ENCODE measurements at places on chromosomes 1 and 21.
A peak's percentile ranks its signal among the peaks of the same experiment; 100 is the strongest.

DNA sequence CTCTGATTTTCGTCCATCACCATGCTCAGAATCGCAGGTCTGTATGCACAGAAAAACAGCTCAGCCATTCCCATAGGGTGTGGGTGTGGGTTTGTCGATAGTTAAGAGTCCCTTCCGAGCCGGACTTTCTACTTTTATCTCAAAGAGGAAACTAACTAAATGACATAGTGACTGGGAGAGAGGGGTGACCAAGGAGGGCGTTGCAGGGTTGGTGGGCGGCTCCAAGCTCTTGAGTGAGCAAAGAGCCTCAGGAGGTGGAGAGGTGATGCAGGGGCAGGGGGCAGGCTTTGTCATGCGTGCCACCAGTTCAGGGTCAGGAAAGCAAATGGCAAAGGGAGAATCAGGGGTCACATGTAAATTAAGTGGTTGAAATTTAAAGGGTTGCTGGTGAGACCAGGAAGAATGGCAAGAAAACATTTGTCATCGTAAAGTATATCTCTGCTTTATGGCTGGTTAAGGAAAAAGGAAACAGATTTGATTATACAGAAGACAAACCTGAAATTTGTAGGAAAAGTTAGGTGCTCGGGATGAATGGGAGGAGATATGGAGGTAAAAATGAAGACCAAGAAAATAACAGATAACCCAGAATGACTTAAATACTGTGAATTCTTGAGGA is 249.0 kb downstream of the SETD4 start:
- DNase-seq, result no peak

- no peak for DNase-seq
Observed at GRCh38 chr1:11031624-11032262, 15.3 kb downstream of the MASP2 start.

- no peak for DNase-seq
Observed at GRCh38 chr1:3475839-3476573, 21.5 kb downstream of the ARHGEF16 start.

DNA sequence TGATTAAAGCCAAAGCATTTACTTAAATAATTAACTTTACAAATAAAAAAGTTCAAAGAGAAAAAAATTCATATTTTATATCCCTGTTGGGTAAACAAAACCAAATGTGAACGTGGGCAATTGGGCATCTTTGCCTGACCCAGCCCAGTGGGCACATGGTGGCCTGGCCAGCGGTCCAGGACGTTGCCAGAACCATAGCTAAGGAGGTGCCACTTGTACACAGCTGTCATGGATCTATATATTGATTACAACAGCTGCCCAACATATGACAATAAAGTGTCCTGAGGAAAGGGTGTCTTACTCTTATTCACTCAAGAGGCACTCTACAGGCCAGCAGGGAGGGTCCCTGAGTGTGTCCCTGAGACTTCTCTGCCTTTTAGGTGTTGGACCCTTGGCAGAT is 78.5 kb downstream of the BCAR3 start:
- DNase-seq, result no peak

- no peak for DNase-seq
Observed at GRCh38 chr1:75518686-75519085, 92.2 kb downstream of the SLC44A5 start.

- no peak for DNase-seq
Observed at GRCh38 chr21:45636951-45637646, 6.4 kb upstream of the PCBP3 start.

GRCh38 chr1:154910851-154911250 is 25.7 kb downstream of the PMVK start:
- no peak for DNase-seq

GRCh38 chr1:225953315-225953714 is 12.3 kb upstream of the LEFTY2 start:
- DNase-seq, result no peak

DNA sequence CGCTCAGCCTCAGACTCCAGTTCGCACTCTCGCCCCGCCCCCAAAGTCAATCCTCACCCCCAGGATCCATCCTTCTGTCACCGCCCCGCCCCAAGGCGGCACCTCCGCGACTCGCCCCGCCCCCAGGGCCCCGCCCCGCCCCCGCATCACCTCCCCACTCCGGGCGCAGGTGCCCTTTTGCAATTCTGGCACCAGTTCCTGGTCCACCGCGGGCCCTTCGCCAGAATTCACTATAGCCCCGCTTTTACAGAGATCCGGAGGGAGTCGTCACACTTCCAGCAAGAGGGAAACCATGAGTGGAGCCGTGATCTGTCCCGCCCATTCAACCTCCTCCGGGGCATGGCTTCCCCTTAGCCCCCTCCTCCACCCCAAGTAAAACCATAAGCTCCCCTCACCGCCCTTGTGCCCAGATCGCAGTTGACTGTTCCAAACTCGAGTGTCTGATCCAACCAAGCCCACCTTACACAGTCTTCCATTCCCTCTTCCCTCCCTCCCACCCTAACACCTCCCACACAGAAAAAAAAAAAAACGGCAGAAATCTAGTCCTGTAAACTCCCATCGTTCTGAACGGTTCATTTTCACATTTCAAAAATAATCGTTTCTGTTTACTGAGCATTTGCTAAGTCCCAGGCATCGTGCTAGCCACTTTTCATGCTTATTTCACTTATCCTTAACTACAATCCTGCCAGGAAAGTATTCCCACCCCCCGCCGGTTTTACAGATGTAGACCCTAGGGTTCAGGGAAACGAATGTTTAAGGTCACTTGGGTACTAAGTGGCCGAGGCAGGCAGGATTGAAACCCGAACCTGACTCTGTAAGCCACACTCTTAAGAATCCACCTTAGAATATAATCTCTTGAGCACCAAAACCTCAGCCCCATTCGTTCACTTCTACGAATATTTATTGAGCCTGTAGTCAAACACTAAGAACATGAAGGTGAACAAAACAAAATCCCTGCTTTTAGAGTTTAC is 1.3 kb upstream of the DNAJC16 start:
- DNase-seq, result peak; percentile 2

DNA sequence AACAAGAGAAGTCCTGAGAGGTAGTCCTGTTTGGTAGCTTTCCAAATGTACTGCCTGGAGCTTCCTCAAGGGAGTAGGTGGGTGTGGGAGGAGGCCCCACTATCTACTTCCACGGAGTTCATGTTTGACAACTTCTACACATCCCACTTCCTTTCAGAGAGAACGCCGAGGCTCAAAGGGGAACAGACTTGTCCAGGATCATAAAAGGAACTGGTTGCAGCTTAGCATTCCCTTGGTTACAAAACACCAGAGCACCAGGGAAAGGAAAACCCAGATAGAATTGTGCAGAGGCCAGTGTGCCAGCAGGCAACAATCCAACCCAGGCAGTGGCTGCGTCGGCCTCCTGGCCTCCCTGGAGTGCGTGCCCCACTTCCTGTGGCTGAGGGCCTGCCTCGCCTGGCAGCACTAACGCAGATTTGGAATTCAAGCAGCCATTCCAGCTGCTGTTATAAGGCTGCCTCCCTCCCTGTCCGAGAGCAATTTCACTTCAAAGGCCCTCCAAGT is 4.2 kb upstream of the RAP1GAP start:
- no peak for DNase-seq

GRCh38 chr1:119935373-119935772 is 39.1 kb upstream of the ADAM30 start:
- DNase-seq, result no peak

DNA sequence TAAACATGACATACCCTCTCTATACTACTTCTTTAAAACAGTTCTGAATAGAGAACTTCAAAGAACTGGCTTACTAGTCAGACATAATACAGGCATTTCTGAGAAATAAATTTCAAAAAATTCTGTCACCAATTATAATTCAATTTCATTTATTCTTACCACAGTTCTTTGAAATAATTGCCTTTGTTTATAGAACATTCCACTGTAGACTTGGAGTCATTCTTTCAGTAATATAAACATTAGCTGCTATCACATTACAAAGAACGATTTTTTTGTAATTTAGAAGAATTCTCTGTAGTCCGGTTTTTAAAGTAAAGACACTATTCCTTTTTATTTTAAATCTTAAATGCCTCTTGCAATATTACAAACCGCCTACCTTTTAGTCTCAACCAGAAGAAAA is 146.4 kb upstream of the COL11A1 start:
- no peak for DNase-seq

DNA sequence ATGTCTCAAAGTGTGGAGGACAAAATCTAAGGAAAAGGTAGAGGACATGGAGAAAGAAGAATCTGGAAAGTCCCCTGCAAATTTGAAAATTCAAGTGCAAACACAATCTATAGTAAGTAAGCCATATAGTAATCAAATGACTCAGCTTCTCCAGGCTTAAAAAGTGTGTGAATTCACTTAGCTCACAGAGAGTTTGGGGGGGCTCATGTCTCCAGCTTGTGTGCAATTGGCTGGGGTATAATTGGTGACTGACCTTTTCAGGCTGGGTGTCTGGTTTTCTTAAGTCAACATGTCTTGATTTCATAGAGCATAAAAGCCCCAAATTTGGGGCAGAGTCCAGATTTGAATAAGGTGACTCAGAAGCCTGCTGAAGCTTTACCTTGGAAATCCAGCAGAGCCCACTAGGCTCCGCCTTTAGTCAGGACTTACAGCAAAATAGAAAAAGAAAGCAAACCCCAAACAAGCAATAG is 8.6 kb downstream of the CLDN14 start:
- DNase-seq, result no peak

DNA sequence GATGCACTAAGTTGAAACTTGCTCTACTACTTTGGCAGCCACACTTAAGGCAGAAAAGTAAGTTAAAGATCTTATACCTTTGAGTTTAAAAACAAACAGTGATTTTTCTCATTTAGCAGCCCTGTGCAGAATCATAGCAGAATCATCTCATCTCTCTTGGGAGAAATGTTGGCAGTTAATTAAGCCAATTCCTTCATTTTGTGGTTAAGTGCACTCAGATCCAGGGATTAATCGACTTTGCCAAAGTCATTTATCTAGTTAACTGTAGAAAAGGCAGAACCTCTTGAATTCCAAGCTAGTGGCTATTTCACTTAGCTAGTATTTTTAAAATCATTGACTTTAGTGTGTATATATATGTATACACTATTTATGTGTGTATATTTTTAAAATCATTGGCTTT is 125.0 kb downstream of the GPR52 start:
- DNase-seq, result no peak

GRCh38 chr1:98975810-98976209 is 28.9 kb downstream of the PLPPR5 start:
- no peak for DNase-seq

GRCh38 chr1:165152727-165153126 is 203.8 kb downstream of the LMX1A start:
- no peak for DNase-seq

- peak; percentile 75 for DNase-seq
Observed at GRCh38 chr1:243849421-243850201, 432 bp downstream of the AKT3 start.

- no peak for DNase-seq
Observed at GRCh38 chr21:24590261-24590660, 1017.0 kb downstream of the MRPL39 start.

- DNase-seq, result peak; percentile 67
Observed at GRCh38 chr1:65002508-65003315, 36.4 kb upstream of the JAK1 start.

- peak; percentile 70 for DNase-seq
Observed at GRCh38 chr1:54806931-54807611, 5.9 kb upstream of the TTC22 start.

- DNase-seq, result no peak
Observed at GRCh38 chr21:26469789-26470188, 103.3 kb downstream of the CYYR1 start.

GRCh38 chr1:229514578-229515275 is 6.6 kb upstream of the NUP133 start:
- peak; percentile 78 for DNase-seq

DNA sequence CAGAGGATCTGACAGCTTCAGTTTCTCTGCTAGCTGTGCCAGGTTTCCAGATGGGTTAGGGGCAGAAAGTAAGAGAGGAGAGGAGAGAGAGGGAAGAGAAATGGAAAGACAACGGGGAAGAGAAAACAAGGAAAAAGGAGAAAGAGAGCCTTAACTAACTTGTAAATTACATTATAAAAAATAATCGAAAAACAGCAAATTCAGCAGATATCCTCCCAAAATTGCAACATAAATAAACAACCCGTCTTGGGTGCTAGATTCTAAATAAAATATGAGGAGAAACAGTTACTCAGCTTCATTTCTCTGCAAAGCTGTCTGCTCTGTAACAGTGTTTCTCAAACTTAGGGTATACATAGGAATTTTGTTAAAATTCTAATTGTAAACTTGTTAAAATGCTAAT is 29.2 kb downstream of the SEC16B start:
- DNase-seq, result no peak

GRCh38 chr1:178908358-178908757 is 37.5 kb upstream of the ANGPTL1 start:
- no peak for DNase-seq

DNA sequence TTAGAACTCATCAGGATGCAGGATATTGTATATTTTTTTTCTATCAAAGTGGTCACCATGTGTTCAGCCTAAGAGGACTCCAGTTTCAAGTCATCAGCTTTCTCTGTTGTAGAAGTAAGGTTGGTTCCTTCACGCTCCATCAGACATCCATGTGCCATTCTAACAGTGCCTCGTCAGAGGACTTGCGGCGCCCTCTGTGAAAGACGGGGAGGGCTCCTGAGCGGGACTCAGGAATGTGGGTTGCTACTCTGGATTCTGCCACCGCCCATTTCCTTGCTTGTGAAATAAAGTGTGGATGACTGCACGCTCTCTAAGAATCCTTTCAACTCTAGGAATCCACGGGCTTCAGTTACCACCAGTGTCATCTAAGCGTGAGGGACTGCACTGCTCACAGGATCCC is 593.5 kb downstream of the KIF26B start:
- DNase-seq, result no peak

- no peak for DNase-seq
Observed at GRCh38 chr21:31447505-31447904, 103.4 kb upstream of the TIAM1 start.

DNA sequence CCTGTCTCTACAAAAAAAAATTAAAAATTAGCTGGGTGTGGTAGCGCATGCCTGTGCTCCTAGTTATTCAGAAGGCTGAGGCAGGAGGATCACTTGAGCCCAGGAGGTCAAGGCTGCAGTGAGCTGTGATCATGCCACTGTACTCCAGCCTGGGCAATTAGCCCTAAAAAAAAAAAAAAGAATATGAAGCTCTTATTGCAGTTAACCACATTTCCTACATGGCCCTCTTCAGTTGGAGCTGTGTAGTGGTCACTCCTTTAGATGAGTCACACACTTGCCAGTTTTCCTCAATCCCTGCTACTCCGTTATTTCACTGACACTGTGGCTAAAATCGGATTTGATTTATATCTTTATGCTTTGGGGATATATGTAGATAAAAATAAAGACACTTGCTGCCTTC is 11.8 kb downstream of the NFYC start:
- DNase-seq, result no peak

DNA sequence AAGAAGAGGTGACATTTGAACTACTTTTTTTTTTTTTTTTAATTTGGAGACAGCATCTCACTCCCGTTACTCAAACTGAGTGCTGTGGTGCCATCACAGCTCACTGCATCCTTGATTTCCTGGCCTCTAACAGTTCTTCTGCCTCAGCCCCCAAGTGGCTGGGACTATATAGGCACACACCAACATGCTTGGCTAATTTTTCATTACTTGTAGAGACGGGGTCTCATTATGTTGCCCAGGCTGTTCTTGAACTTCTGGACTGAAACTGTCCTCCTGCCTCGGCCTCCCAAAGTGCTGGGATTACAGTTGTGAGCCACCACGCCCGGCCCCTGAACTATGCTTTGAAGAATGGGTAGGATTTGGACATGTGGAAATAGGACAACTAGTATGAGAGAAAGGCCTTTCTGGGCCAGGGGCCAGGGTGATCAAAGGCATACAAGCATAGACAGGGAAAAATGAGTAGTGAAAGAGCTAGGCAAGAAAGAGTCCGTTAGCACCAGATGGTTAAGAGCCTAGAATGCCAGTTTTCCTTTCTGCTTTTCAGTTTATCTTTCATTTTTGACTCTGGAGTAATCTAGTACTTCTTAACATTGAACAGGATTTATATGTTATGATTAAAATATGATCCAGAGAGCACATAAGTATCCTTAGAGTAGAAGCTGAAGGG is 6.3 kb downstream of the RABGAP1L start:
- DNase-seq, result no peak
